ENCODE measurements at places on chromosomes 13 and 19.

- DNase-seq, result no peak
Observed at GRCh38 chr13:113839536-113840204, 24.2 kb downstream of the GAS6 start.

DNA sequence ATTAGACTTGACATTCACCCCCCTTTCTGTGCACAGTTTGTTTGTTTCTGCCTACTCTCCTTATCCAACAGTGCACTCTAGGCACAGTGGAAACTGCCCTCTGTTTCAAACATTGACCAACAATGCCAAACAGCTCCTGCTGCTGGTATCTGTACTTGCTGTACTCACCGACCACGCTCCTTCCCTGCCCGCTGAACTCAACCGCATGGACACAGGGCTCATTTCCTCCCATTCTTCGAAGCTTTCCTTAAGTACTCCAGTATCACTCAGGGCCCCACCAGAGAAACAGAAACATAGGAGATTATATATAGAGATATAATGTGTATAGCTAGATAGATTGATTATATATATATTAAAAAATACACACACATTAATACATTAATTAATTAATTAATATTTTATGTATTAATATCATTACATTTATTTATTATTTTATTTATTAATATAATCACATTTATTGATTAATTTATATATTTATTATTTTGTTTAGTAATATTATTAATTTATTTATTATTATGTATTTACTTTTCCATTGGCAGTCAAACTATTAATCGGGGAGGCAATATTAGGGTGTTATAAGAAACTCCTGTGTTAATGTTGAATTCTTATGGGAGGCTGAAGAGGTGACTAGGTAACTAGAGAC lies 1528.2 kb downstream of the EFNB2 start:
- DNase-seq, result no peak

DNA sequence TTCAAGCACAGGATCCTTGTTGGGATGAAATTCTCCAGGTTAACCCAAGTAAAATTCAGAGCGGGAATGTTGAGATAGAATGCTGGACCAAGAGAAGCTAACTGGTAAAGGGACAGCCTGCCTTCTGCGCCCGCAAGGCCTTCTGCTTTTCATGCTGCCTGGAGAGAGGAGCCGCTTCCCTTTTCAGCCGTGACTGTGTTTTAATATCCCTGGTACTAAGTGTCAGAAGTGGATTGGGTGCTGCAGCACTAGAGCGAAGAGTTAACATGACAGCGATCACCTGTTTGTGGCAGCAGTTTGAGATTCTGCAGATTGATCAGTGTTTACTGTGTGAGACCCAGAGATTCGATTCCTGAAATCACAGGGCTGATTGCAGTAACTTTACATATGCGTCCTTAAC lies 197.4 kb upstream of the ZNF536 start:
- DNase-seq, result no peak

DNA sequence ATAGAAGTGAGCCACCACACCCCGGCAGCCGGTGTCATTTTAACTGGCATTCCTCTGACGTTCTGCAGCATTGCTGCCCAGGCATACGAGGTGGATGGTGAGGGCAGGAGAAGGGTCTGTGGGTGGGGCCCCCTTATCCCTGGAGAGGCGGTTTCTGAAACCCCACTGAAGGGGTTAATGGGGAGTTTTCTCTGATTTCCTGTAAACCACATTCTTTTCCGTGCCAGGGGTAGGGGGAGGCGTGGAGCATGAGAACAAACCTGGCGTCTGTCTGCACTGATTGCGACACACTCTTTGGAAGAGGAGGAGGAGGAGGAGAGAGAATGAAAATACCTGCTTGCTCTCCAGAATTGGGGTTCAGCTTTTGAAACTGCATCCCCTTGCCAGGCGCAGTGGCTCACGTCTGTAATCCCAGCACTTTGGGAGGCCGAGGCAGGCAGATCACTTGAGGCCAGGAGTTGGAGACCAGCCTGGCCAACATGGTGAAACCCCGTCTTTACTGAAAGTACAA lies 2.7 kb upstream of the C3 start:
- DNase-seq, result no peak

DNA sequence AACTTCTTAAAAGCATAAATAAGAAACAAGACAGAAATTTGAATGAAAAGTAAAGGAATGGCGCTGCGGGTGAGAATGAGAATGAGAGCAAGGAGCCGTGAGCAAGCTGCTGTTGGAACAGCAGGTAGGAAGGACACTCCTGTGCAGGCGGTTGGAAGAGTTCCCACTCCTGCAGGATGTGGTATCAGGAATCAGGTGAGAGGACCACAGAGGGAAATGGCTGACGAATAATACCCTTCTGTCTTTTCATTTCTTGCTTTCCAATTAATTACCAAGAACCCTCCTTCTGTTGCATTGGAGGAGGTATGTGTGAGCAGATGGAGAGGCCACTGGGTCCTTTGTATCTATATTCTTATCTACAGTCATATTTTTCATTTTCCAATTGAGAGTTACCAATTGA lies 1504.2 kb downstream of the EFNB2 start:
- no peak for DNase-seq

DNA sequence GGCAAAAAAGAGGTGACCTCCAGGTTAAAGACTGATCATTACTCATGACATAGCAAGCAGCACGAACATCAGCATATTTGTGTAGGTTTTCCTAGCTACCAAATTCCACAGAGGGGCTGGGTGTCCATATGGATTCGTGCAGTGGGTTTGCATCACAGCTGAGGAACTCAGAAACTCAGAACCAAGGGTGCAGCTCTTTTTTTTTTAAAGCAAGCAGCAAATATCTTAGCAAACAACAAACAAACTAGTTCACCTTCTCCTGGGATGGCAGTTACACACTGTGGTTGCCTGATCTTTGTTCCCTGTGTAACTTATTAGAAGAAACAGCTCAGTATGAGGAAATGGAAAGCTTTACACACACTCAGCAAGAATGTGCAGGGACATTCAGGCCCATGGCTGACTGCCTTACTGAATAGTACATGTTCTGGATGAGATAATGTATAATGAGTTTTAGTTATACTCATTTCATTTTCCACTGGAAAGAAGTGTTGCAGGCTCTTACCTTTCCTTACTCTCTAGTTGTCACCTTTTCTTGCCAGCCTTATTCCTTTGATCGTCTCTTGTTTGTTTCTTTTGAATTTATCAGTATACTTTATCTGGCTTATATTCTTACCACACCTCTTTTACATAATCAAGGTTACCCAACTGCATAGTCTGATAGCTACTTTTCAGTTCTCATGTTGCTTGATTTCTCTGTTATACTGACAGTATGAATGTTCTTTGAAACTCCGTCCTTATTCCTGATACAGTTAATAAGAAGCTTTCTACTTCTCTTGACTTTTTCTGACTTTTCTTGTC lies 4.3 kb downstream of the NDFIP2 start:
- DNase-seq, result no peak

GRCh38 chr19:48419158-48419920 lies 25.9 kb downstream of the GRIN2D start:
- DNase-seq, result peak; percentile 83

GRCh38 chr19:4352701-4353121 lies 9.3 kb downstream of the MPND start:
- peak; percentile 80 for DNase-seq

- peak; percentile 94 for DNase-seq
Observed at GRCh38 chr19:48398375-48399235, 5.1 kb downstream of the GRIN2D start.

DNA sequence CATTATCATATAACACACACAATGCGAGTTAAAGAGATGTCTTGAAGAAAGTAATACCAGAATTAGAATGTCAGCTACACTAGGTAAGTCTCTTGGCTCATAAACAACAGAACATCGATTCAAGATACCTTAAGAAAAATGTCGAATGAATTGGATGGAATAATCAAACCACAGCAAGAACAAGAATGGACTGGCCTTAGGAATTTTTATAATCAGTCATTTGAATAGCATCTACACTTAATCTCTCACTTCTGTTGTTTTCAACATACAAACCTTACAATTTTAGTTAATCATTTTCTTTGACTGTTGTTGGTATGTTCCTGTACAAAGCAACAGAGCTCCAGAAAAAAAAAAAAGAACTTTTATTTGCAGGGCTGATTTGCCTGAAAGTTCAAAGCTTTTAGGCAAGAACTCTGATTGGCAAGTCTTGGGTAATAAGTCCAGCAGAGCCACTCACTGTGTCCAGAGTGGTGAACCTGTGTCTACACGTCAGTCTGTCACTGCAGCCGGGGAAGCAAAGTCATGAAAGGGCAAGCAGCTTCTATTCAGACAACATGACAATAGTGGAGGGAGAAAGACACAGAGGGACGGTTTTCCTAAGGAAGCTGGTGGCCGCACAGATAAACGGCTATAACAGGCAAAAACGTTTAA lies 1026.1 kb upstream of the MIR17HG start:
- no peak for DNase-seq

- DNase-seq, result no peak
Observed at GRCh38 chr13:40283666-40284065, 382.8 kb downstream of the FOXO1 start.

- DNase-seq, result no peak
Observed at GRCh38 chr19:3450796-3451411, 29.4 kb downstream of the SMIM24 start.

DNA sequence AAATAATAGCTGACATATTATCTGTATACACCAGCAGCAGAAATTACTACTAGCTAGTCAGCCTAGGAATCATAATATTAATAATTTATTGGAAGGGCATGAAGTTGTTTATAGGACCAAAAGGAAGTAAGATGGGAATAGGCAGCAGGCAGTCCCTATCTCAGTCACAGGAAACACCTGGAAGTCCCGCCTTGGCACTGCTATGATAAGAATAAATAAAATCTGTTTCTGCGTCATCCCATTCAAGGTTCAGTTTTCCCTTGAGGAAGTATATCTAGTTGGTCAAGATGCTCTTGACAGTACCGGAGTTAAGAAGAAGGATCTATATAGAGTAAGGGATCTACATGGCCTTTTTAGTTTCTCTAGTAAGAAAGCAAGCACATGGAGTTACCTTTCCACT lies 830.8 kb downstream of the DIAPH3 start:
- no peak for DNase-seq

DNA sequence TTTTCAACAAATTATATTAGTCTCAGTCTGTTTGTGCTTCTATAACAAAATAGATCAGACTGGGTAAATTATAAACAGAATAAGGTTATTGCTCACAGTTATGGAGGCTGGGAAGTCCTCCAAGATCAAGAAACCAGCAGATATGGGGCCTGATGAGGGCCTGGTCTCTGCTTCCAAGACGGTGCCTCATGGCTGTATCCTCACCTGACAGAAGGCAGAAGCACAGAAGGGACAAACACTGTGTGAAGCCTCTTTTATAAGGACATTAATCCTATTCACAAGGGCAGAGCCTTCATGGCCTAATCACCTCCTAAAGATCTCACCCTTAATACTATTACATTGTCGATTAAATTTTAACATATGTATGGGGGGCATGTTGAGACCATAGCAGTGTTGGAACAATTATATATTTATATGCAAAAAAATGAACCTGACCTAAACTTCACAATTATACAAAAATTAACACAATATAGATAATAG lies 12.7 kb downstream of the F10 start:
- DNase-seq, result no peak

DNA sequence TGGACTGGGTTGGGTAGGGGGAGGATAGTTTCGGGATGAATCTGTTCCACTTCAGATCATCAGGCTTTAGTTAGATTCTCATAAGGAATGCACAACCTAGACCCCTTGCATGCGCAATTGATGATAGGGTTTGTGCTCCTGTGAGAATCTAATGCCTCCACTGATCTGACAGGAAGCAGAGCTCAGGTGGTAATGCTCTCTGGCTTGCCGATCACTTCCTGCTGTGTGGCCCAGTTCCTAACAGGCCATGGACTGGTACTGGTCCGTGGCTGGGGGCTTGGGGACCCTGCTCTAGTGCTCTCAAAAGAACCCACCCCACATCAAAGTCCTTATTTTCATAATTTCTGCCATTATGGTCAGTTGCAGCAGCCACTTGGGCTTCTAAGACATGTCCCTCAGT lies 30.1 kb downstream of the DNAJC3 start:
- DNase-seq, result no peak

DNA sequence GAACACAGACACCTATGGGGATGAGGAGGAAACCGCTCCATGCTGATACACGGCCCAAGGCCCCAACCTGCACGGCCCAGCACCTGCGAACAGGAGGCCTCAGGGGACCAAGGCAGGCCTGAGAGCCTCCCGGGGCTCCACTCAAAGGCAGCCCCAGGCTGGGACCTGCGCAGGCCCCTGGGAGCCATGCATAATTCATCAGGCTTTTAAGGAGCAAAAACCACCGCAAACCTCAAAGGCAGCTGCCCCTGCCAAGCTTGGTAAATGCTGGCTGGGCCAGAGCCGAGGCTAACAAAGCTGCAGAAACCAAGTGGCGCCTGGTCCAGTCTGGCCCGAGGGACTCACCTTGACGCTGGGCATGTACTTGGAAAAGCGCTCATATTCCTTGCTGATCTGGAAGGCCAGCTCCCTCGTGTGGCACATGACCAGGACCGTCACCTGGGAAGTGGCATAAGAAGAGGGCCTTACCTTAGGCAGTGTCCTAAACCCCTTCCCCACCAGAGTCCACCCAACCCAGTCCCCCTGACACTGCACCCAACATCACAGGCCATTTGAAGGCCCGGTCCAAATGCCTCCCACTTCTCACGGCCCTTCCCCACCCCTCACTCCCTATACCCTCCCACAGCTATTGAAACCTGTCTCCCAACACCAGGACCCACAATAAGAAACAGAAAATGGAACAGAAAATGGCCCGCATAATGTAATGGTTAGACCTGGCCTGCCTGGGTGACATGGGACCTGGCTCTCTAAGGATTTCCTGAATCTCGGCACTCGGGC lies 7.8 kb downstream of the DDX39A start:
- DNase-seq, result no peak

DNA sequence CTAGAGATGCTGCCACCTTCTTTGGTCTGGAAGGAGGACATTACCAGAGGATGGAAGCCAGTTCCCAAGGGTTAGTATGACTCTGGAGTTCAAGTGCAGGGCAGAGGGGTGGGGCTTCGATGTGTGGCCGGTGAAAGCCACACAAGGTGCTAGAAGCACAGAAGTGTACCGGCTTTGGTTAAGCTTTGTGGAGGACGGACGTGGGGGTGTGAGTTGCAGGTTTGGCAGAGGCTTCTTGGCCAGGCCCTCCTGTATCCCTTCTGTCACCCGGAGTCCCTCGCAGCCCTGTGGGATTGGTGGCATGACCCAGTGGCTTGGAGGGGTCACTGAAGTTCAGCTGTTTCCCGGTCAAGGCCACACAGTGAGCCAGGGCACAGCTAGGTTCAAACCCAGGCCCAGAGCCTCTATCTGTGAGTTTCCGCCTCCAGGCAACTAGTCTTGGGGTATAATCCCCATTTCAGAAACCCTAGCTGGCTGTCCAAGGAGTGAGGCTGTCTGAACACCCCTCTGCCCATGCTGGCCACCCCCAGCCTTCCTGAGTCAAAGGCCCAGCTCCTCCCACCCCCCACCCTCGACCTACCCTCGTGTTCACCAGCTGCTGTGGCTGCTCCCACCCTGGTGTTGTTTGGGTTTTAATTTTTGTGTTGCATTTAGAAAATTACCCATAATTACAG lies 4.6 kb upstream of the SSBP4 start:
- DNase-seq, result no peak

- no peak for DNase-seq
Observed at GRCh38 chr13:109494925-109495369, 291.4 kb downstream of the IRS2 start.
